Smooth muscle cell of the pulmonary artery (primary cell): ENCODE measurements at places on chromosomes 16 and 17. TPM values are rescaled to one million over a fixed set of nuclear protein-coding genes. Genes with fewer than 3 reads are reported as not detected.

HS3ST6 gene
- total RNA-seq = not detected in 2 replicates

HS3ST2 gene
- total RNA-seq = not detected in 2 replicates

ULK2 gene
- total RNA-seq = 20.1 and 24.6 TPM in 2 replicates

KRTAP4-6 gene
- not detected in 2 replicates for total RNA-seq

ADGRG3 gene
- not detected in 2 replicates for total RNA-seq

CLEC18B gene
- 0.59 and 1.6 TPM in 2 replicates for total RNA-seq

CD300A gene
- not detected in 2 replicates for total RNA-seq

TBC1D3H gene
- not detected in 2 replicates for total RNA-seq

KRT27 gene
- total RNA-seq = not detected in 2 replicates

MGAT5B gene
- 0.10 and 0.33 TPM in 2 replicates for total RNA-seq

ABCA6 gene
- 12.4 and 42.6 TPM in 2 replicates for total RNA-seq

CCDC78 gene
- total RNA-seq = 1.6 and 4.9 TPM in 2 replicates

SOX9 gene
- 7.9 and 9.2 TPM in 2 replicates for total RNA-seq

KRT33B gene
- total RNA-seq = not detected in 2 replicates

SLC6A2 gene
- not detected in 2 replicates for total RNA-seq

YBX2 gene
- total RNA-seq = 0.07 TPM in 1 of 2 replicates, not detected in the other

RCVRN gene
- total RNA-seq = 0.07 TPM in 1 of 2 replicates, not detected in the other

TXNDC17 gene
- 48.6 and 56.8 TPM in 2 replicates for total RNA-seq

TPSAB1 gene
- total RNA-seq = not detected in 2 replicates

HES7 gene
- 0.13 TPM in 1 of 2 replicates, not detected in the other for total RNA-seq

OR3A3 gene
- total RNA-seq = 0.10 TPM in 1 of 2 replicates, not detected in the other

CDR2 gene
- total RNA-seq = 37.9 and 38.1 TPM in 2 replicates

ZG16 gene
- total RNA-seq = not detected in 2 replicates

TEKT1 gene
- not detected in 2 replicates for total RNA-seq

KLHL10 gene
- total RNA-seq = 0.20 and 0.26 TPM in 2 replicates

CCL4L2 gene
- total RNA-seq = 0.13 TPM in 1 of 2 replicates, not detected in the other

FOXO3B gene
- total RNA-seq = 4.5 and 7.0 TPM in 2 replicates

CBFA2T3 gene
- total RNA-seq = not detected in 2 replicates

PGS1 gene
- total RNA-seq = 31.8 and 37.5 TPM in 2 replicates

GPR179 gene
- 0.07 and 0.10 TPM in 2 replicates for total RNA-seq

PERCC1 gene
- total RNA-seq = not detected in 2 replicates

ZSCAN10 gene
- not detected in 2 replicates for total RNA-seq

CIBAR2 gene
- total RNA-seq = not detected in 2 replicates

MEOX1 gene
- total RNA-seq = 0.07 TPM in 1 of 2 replicates, not detected in the other

DYNLRB2 gene
- 0.59 TPM in 1 of 2 replicates, not detected in the other for total RNA-seq

TNFRSF17 gene
- 0.10 TPM in 1 of 2 replicates, not detected in the other for total RNA-seq

TMC8 gene
- 0.13 TPM in 1 of 2 replicates, not detected in the other for total RNA-seq

CFAP52 gene
- 0.20 TPM in 2 replicates for total RNA-seq

PDILT gene
- total RNA-seq = not detected in 2 replicates

PRCD gene
- total RNA-seq = 4.5 and 5.3 TPM in 2 replicates

ADAMTS18 gene
- 1.2 and 23.2 TPM in 2 replicates for total RNA-seq

RNF167 gene
- total RNA-seq = 26.6 and 27.2 TPM in 2 replicates

MBTD1 gene
- 10.9 and 11.1 TPM in 2 replicates for total RNA-seq

CTF1 gene
- 4.0 and 5.1 TPM in 2 replicates for total RNA-seq

SLC13A5 gene
- total RNA-seq = not detected in 2 replicates

IL21R gene
- total RNA-seq = 1.2 and 2.2 TPM in 2 replicates

GP1BA gene
- not detected in 2 replicates for total RNA-seq

PLEKHH3 gene
- total RNA-seq = 16.9 and 23.8 TPM in 2 replicates

CCL1 gene
- not detected in 2 replicates for total RNA-seq

KRTAP4-1 gene
- not detected in 2 replicates for total RNA-seq
